D721Med (cell line): ENCODE measurements at places on chromosomes 3 and 15.

DNA sequence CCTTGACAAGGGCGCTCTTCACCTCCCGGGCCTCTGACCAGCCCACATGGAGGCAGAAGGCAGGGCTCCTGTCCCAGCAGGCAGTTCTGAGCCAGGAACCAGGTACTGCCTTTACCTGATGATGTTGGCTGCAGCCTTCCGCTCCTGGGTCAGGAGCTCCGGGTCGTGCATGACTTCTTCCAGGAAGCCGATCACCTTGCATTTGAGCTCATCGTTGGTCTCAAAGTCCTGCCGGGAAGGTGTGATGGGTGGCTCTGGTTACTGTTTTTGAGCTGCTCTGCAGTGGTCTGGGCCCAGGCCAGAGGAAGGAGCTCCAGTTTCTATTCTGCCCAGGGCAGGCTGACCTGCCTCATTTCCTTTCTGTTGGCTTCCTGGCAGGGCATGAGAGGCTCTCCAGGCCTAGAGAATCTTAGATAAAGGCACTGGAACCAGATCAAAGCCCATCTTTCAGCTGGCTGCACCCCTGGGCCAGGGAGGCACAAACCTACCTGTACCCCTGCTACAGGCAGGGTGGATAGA lies 53.2 kb upstream of the CTSH start:
- no peak for DNase-seq

GRCh38 chr15:90873998-90874605 lies 5.7 kb downstream of the FURIN start:
- no peak for DNase-seq

GRCh38 chr3:180447136-180447535 lies 154.8 kb upstream of the TTC14 start:
- no peak for DNase-seq

- no peak for DNase-seq
These were observed 205.5 kb downstream of the STAG1 start for GRCh38 chr3:136546720-136547119.

GRCh38 chr3:52200981-52201679 lies 3.2 kb downstream of the ALAS1 start:
- DNase-seq: no peak

GRCh38 chr15:73744293-73744692 lies 8.9 kb downstream of the INSYN1 start:
- no peak for DNase-seq

DNA sequence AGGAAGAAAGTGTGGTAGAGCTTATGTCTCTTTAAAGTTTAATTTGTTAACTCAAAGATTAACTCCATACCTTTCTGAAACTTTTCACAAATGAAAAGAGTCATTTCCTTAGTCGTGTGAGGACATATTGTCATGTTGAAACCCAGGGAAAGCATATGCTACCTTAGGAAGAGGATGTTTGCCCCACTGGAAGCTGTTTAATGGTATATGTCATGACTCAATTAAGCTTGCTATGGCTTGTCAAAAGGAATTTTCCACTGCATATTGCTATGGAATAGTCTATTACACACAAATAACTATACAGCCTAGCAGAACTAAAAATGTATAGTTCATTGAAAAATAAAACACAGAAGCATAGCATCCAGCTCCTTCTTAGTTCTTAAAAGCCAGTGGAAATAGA lies 69.9 kb downstream of the NSUN3 start:
- no peak for DNase-seq

GRCh38 chr15:58306591-58307312 lies 125.0 kb upstream of the LIPC start:
- no peak for DNase-seq

DNA sequence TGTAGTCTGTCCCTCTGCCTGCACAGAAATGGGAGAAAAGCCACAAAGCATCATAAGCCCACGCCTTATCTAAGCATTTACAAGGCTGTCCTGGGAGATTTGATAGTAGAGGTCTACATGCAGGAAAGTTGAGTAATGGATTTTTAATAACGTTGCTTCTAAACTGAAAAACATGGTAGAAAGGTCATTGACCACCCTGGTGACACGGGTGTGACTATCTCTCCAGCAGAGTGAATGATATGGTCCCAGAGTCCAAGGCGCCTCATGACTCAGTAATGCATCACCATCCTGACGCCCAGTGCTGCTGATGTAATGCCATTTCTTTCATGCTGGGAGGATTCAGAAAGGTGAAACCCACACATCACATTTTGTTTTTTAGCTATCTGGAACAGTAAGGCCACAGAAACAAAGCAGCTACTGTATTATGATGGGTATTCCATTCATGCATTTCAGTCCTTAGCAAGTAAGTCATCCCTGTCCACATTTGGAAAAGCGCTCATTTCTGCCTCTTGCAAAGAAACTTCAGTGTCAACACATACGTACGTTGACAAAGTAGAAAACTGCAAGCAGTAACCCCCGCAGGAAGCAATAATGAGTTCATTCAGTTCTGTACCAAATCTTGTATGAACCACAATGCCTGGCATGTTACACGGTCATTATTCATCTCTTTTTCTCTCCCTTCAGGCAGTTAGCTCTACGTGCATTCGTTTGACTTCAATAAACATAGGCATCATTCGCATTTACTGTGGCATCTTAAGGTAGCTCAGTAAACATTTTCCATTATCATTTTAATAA lies 483.5 kb downstream of the GABRG3 start:
- DNase-seq: no peak

- no peak for DNase-seq
These were observed 5.6 kb upstream of the APPL1 start for GRCh38 chr3:57221883-57222282.

- no peak for DNase-seq
These were observed 43.8 kb upstream of the GOLGA8A start for GRCh38 chr15:34481370-34481769.

DNA sequence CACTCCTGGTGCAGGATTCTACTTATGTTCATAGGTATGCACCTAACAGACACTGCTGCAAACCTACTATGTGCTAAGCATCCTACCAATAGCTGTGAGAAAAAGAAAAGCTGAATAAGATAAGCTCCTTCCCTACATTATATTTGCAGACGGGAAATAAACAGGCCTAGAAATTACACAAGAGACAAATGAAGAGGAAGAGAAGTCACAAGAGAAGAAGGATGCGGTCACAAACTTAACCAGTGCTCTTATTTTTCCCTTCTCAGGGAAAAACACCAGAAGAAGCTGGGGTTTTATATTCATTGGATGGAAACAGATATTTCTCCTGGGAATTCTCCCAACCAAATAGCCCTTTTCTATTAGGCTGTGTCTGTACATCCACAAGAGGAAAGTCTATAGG lies 109.7 kb upstream of the TRIM42 start:
- no peak for DNase-seq

DNA sequence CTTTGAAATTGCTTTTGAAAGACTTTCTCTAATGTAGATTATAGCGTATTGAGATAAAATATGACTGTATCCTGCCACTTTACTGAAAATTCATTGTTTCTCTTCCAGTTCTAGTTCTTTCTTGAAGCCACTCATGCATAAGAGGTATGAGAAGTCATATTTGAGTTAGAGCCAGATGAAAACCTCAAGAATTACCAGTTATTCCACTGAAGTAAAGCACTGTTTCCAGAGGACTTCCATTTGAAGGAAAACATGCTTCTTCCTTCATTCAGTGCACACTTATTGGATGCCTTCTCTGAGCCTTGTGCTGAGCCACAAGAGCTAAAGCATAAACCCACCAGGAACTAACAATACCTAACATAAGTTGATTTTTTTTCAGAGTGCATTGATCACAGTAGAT lies 513.4 kb downstream of the ZNF385D start:
- DNase-seq: no peak

DNA sequence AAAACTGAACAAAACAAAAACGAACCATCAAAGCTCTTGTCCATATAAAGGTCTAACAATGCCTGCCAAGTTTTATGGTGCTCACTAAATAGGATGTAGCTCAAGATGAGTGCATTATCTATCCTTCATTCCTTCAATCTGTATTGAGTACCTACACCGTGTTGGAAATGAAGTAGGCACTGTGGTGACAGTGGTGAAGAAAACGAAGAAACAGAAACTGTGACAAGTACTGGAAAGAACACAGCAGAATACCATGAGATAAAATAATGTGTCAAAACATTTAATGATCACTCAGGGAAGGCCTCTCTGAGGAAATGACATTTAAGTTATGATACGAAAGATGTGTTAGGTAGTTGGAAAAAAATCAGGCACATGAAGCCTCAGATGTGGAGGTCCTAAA lies 36.2 kb downstream of the CBLB start:
- DNase-seq: no peak

DNA sequence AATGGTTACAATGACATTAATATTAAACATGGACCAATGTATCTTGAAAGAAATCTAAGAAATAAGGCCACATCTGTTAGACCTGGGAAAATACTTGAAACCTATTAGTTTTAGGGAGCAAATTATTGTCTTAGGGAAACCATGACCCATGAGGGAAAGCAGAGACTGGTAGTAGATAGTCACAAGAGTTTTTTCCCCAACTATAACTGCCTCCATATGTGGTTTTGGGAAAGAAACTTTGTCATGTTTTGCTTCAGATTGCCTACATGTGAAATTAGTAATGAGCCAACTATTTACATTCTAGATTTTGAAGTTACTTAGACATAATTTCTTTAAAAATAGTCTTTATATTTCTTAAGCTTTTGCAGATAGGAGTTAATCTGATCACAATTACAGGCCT lies 474.9 kb downstream of the ROBO2 start:
- DNase-seq: no peak

- no peak for DNase-seq
These were observed 725.2 kb upstream of the GOLIM4 start for GRCh38 chr3:168820810-168821415.

DNA sequence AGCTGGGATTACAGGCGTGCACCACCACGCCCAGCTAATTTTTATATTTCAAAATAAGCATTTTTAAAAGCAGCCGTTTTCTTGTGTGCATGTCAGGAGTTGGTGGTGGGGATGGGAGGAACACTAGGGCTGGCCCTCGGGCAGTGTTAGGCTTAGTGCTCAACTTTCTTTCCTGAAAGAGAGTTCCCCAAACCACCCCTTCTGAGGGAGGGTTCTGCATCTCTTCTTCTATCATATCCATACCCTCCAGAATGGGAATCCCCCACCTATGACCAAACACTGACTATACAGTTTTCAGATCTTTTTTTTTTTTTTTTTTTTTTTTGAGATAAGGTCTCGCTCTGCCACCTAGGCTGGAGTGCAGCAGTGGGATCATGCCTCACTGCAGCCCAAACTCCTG lies 12.5 kb downstream of the PFKFB4 start:
- no peak for DNase-seq

GRCh38 chr15:60328852-60329443 lies 68.8 kb downstream of the ANXA2 start:
- DNase-seq: no peak

DNA sequence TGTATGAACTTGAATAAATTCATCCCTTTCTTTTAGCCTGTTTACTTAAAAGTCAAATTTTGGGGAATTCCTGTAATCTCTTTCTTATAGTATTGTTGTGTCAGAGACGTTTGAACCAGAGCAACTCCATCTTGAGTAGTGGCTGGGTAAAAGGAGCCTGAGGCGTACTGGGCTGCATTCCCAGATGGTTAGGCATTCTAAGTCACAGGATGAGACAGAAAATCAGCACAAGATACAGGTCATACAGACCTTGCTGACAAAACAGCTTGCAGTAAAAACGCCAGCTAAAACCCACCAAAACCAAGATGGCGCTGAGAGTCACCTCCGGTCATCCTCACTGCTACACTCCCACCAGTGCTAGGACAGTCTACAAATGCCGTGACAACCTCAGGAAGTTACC lies 94.5 kb downstream of the P3H2 start:
- DNase-seq: no peak

DNA sequence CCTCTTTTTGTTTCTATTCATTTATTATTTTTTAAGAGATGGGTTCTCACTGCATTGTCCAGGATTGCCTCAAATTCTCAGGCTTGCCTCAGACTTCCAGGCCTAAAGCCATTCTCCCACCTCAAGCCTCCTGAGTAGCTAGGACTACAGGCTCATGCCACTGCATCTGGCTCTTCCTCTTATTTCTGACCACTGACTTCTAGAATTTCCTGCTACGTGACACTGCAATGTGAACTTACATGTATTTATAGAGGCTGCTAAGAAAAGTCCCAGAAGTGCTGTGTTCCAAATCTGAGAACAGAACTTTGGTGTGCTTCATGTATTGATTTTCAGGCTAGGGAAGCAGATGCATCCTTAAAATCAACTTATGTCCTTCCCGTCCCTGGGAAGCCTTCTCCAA lies 407.4 kb downstream of the RSL24D1 start:
- DNase-seq: no peak

- DNase-seq: no peak
These were observed 365.2 kb downstream of the MFSD1 start for GRCh38 chr3:159166899-159167586.

DNA sequence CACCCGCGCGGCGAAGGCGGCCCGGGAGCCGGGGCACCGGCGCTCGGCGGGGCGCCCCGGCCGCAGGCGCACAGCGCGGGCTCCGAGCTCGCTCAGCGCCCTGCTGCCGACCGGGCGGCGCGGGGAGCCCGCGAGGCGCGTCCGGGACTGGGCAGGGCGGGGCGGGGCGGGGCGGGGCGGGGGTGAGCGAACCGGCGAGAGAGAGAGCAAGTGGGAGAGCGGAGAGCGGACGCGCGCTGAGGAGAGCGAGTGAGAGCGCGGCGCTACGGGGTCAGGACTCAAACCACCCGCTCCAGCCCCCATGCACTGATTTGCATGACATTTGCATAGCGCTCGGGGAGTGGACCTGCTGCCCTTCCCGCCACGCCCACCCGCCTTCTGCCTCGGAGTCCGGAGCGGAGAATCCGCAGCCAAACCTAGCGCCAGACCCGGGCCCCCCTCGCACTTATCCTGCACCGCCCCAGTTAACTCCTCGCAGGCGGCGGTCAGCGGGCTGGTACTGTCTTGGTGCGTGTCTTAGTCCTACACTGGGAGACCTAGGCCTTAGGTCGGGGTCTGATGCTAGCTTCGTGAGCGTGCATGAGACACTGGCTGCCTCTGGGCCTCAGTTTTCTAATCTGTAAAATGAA lies at the start of gene MYLK:
TSS of gene MYLK (minus strand) at position 130 of the 629 bp plus-strand sequence. CDS start 90,491 bp downstream, outside the sequence.
- peak; percentile 64 for DNase-seq

GRCh38 chr3:108578064-108578463 lies 11.2 kb downstream of the CIP2A start:
- no peak for DNase-seq

DNA sequence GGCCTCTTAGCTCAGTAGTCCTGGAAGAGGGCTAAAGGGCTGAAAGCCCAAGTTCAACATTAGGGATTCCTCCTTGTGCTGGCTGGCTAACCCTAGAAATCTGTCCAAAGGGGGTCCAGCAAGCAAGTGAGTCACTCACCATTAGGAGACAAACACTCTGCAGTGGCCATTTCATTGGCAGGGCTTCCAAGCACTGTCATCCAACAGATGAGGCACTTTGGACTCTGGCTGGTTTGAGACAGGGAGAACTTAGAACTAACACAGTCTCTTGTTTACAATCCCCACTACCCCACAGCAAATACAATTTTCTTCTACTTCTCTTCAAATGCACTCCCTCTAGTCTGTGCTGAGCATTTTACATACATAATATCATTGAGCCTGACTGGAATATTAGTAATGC lies 10.1 kb upstream of the WNT5A start:
- no peak for DNase-seq

GRCh38 chr15:23467110-23467600 lies 20.1 kb upstream of the GOLGA6L2 start:
- peak; percentile 25 for DNase-seq

- no peak for DNase-seq
These were observed 40.9 kb downstream of the TPRG1 start for GRCh38 chr3:189212681-189213080.
